ENCODE measurements at places on chromosomes 7 and 10. TPM values are rescaled to one million over a fixed set of nuclear protein-coding genes. Genes with fewer than 3 reads are reported as not detected.

GRCh38 chr7:23333671-23334246, 34.6 kb downstream of the MALSU1 start:
- ATAC-seq: no peak

DNA sequence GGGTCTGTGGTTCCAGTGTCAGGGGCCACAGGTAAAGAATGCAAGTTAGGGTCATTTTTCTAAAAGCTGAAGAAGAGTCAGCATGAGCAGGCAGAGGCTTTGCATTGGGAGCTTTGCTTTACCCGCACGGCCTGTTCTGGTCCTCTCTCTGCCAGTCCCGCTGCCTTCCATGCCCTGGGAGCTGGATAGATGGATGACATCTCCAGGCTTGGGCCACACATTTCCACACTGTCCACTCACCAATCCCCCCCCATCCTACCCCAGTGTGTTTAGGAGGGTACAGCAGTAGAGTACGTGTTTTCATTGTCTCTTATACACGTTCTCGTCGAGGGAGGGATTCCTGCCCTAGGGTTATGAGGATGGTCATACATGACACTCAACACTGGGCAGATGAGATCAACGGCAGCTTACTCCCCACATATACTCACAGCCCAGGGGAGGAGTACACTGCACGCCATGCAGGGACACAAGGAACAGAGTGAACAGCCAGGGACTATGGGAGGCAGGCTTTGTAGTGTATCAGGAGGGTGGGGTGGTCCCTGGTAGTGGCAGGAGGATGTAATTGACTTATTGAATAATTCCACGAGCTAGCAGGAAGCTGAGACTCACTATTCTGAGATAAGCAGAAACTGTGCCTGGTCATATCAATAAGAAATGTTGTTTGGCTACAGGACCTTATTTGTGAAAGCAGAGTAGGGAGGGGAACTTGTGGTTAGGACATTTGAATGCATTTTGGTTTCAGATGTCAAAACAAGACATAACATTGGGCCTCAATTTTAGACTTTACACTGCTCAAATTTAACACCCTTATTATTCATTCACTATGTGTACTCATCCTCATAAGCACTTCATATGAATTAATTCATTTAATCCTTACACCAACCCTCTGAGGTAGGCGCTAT, 36.6 kb downstream of the PLPP4 start:
- no peak for ATAC-seq

ESYT2 gene
- total RNA-seq: 63.0 TPM

CHPF2 gene
- 31.3 TPM for total RNA-seq
